Common myeloid progenitor, CD34-positive (primary cell): ENCODE measurements at places on chromosomes 3 and 15.
A peak's percentile ranks its signal among the peaks of the same experiment; 100 is the strongest.

DNA sequence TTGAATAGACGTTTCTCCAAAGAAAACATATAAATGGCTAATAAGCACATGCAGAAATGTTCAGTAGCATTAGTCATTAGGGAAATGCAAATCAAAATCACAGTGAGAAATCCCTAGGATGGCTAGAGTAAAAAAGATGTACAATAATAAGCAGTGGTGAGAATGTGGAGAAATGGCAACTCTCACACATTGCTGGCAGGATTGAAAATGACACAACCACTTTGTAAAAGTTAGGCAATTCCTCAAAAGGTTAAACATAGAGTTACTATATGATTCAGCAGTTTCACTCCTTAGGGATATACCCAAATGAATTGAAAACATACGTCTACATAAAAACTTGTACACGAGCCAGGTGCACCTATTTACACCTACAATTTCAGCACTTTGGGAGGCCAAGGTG, 108.7 kb downstream of the ITPR1 start:
- no peak for DNase-seq

DNA sequence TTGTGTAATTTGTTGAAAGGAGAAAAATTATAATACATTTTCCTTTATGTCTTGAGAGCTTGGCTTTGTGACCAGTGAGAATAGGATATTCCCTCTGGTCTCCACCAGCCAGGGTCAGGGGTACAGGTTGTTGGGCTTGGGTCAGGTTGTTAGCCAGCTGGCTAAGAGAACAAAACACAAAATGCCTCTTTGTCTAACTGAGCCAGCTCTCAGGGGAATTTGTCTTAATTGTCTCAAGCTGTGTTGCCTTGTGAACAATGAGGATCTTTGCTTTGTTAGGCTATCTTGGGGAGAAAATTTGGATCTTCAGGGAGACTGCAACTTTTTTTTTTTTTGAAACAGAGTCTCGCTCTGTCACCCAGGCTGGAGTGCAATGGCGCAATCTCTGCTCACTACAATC, 17.7 kb upstream of the GK5 start:
- no peak for DNase-seq

DNA sequence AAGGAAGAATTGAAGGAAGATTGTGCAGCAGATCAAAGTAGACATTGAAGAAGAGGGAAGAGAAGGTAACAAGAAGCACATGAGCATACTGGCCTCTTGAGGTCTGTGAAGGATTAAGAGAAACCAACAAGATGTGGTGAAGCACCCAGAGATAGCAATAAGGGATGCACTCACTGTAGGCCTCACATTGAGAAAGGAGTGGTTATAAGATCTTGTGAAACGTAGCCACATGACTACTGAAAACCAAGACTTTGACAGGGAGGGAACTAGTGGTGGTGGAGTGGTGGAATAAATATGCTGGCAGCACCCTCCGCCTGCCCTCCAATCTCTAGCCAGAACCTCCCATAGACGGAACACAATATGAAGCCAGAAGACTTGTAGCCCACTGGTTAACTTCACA, 651.2 kb downstream of the DIPK2A start:
- peak; percentile 2 for DNase-seq

DNA sequence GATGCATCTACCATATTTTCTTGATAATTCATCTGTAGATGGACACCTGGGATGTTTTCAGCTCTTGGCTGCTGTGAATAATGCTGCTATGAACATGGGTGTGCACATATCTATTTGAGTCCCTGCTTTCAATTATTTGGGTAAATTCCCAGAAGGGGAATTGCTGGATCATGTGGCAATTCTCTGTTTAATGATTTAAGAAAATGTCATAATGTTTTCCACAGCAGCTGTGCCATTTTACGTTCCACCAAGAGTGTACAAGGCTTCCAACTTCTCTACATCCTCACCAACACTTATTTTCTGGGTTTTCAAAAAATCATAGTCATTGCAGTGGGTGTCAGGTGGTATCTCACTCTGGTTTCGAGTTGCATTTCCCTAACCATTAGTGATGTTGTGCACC, 64.4 kb downstream of the NSMCE3 start:
- no peak for DNase-seq

DNA sequence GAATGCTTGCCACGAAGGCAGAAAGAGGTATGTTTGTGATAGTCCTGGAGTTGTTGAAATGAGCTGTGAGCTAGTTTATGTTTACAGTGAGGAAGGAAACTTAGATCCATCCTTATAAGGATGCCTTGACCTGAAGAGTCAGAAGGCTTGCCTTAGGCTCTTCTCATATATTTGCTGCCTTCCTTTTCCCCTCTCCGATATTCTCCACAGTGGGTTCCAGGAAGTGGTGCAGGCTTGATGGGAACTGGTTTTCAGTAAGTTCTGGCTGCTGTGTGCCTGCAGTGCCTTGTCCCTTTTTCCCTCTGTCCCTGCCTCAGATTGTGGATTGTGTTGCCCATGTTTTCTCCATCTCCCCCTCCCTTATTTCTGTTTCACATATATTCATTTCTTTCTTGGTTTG, 287.3 kb upstream of the UBE2E1 start:
- DNase-seq: no peak

DNA sequence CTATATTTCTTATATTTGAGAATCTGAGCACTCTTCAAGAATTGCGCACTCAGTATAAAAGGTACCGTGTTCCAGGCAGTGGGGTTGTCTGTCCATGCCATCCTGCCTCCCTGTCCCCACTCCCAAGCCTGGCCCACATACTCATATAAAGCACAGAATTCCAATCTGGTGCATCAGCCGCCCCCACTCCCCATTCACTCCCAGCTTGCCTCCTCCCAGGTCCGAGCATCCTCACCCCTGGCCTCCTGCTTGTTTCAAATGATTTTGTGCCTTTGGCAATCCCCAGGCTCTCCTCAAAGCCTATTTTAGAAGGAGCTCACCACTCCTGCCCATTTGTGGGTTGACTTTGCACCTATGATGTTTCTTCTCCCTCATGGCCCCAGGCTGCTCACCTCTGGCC, 22.2 kb upstream of the IGF1R start:
- no peak for DNase-seq

GRCh38 chr15:91007266-91007665, 12.9 kb upstream of the PRC1 start:
- no peak for DNase-seq

- DNase-seq: peak; percentile 25
Observed at GRCh38 chr3:1082108-1082507, 10.7 kb upstream of the CNTN6 start.

- DNase-seq: no peak
Observed at GRCh38 chr3:37291275-37291700, 116.9 kb upstream of the LRRFIP2 start.

DNA sequence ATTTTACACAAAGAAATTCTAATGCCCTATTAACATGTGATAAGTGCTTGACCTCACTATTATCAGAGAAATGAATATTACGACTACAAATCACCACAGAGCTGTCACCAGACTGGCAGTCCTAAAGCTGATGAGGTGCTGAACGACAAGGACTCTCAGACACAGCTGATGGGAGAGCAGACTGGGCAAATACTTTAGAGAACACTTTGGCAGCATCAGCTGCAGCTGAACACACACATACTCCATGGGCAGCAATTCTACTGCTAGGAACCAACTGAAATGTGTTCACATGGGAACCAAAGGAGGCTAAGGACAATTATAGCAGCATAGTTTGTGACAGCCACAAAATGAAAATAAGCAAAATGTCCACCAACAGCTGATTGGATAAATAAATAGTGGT, 45.5 kb downstream of the SUSD5 start:
- no peak for DNase-seq

DNA sequence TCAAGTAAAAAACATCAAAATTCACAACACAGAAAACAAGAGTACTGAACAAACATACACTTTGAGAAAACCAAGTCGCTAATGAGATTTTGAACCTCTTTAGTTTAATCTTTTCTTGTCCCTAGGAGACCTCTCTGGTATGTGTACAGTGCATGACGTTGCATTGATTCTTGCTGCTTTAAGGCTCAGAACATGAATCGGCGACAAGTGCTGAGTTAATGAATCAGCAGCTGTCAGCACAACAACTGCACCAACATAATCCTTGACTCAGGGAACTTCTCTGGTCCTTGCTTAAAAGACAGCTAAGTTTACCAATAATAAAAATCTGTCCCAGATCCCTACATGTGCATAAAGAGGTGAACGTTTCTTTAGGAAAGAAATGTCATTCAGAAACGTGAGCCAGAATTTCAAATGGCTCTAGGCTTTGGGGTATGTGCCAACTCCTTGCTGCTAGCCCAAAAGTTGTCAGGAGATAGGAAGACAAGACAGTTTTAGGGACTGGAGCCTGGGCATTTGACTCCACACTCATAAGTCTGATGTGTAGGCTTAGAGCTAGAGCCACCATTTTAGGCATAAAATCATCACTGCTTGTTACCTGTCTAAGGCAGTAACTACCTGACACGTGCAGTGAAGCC, 86.9 kb downstream of the IL5RA start:
- no peak for DNase-seq

DNA sequence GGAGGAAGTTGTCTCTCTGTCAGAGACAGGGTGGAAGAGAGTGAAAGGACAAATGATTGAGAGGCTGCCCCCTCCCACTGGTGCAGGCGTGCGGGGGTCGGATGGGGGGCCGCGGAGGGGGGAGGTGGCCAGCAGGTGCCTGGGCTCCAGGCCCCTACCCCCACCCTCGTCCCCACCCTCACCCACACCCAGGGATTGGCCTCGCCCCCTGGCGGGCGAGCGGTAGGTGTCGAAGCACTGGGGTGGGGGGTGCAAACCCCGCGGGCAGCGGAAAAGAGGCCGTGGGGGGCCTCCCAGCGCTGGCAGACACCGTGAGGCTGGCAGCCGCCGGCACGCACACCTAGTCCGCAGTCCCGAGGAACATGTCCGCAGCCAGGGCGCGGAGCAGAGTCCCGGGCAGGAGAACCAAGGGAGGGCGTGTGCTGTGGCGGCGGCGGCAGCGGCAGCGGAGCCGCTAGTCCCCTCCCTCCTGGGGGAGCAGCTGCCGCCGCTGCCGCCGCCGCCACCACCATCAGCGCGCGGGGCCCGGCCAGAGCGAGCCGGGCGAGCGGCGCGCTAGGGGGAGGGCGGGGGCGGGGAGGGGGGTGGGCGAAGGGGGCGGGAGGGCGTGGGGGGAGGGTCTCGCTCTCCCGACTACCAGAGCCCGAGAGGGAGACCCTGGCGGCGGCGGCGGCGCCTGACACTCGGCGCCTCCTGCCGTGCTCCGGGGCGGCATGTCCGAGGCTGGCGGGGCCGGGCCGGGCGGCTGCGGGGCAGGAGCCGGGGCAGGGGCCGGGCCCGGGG, at the start of gene KAT2B:
TSS of gene KAT2B (plus strand) at position 682 of the 783 bp plus-strand sequence. CDS start at position 714, 32 bp downstream.
- peak; percentile 92 for DNase-seq

DNA sequence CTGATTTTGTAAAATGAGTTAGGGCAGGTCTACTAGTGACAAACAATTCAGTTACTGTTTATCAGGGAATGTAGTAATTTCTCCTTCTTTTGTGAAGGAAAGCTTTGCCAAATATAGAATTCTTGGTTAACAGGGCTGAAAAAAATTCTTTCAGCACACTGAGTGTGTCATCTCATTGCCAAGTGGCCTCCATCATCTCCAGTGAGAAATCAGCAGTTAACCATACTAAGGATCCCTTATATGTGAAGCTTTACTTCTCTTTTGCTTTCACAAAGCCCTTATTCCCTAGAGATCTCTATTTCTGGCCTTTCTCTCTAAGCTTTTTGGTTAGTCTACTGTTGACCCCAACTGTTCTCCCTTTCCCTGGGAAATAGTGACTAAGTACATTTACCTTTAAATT, 269.1 kb downstream of the SCAPER start:
- no peak for DNase-seq

- DNase-seq: no peak
Observed at GRCh38 chr3:178705925-178706324, 169.7 kb downstream of the KCNMB2 start.

DNA sequence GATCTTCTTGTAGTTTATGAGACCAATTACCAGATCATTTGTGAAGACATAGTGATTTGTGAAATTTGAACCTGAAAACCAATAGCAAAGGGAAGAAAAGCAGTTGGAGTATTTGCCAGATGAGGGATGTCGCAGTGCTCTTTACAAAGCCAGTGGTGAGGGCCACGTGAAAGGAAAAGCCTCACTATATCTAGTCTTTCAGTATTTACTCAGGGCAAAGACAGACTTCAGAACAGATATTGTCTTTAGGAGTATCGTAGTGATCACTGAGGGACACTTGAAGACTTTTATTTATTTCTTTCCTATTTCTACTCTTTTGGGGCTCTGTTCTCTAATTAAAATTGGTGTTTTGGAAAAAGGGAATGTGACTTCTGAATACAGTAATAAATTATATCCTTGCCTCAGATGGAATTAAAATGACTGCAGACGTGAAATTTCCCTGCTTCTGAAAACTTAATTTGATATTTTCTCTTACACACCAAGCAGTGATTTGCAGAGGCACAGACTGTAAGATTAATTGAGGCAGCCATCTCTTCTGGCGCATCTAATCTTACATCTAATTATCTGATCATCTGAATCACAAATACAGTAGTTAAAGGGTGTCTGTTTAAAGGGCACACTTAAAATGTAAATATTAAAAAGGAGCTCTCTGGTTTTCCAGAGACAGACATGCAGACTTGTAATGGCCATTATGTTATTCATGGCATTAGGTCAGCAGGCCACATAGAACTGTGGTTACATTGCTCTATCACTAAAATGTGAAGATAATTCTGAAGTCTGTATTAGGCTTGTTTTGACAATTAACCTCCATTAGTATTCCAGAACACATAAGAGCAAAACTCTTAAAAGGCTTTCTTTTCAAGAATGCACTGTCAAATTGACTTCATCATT, 193.0 kb upstream of the GOLIM4 start:
- DNase-seq: no peak

- no peak for DNase-seq
Observed at GRCh38 chr15:61489571-61489970, 260.5 kb upstream of the RORA start.

DNA sequence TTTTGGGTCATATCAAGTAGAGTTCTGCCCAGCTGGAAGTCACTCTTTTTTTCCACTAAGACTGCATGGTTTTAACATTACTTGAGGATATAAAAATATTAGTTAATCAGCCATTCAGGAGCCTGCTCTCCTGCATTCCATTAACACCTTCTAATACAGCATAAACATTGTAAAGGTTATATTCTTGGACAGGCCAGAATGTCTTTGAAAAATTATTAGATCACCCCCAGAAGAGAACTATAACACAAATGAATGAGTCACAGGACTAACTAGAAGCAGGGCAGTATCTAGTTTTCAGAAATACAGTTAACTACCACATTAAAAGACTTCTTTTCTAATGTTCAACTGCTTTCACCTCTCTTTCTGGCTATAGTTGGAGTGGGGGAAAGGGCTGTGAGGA, 80.9 kb downstream of the THBS1 start:
- DNase-seq: no peak
